ENCODE measurements at places on chromosomes 12 and 14. TPM values are rescaled to one million over a fixed set of nuclear protein-coding genes. Genes with fewer than 3 reads are reported as not detected.

DNA sequence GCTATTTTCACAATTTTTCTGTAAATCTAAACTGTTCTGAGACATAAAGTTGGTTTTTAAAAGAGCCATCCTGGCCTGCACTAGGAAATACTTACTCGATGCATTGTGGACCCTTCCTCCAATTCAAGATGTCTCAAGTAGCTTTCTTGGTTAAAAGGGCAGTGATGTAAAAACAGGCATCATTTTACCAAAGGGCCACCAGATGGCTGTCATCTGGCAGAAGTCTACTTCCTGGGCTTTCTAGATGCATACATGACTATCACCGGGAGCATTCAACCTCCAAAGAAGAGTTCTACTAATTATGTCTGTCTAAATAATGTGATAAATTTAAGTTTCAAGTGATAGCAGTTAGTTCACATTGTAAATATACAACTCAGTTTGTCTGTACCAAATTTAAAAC lies 96.8 kb upstream of the FRMD6 start:
- no peak for DNase-seq

Gene TAS2R9
- polyA plus RNA-seq, result not detected

Gene GPX2
- 0.30 TPM for polyA plus RNA-seq

Gene PPP4R4
- polyA plus RNA-seq, result not detected

Gene AVPR1A
- not detected for polyA plus RNA-seq

DNA sequence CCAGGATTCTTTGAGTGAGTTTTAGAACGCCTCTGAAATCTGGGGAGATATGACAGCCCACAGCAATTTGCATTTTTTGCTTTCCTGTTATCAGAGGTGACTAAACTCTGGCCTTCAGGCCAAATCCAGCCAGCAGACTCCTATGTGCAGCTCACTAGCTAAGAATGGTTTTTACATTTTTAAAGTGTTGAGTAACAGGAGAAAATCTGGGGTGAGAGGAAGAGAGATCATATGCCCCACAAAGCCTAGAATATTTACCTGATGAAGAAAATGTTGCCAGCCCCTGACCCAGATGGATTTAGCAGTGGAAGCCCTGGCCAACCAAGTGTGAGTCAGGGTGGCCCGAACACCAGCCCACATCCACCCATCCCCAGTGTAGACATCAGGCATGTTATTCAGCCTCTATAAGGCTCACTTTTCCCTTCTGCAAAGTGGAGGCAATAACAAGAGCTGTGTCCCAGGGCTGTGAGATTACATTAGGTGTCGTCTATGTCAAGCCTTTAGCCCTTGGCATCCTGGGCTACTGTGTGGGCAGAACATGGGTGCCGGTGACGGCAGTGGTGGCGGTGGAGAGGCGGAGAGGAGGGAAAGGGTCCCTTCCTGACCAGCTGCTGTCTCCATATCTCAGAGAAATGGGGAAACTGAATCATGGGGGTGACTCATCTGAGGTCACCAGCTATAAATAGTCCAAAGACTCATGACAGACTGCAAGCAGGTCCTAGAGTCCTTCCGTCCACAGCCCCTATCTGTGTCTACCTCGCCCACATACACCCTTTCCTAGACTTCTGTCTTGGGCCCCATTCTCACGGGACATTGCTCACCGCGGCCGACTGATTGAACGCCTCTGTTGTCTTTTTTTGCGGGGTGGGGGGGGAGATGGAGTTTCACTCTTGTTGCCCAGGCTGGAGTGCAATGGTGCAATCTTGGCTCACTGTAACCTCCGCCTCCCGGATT lies 32.6 kb upstream of the CD9 start:
- no peak for DNase-seq

GRCh38 chr12:62363506-62363905 lies 103.1 kb upstream of the MON2 start:
- DNase-seq, result no peak

DNA sequence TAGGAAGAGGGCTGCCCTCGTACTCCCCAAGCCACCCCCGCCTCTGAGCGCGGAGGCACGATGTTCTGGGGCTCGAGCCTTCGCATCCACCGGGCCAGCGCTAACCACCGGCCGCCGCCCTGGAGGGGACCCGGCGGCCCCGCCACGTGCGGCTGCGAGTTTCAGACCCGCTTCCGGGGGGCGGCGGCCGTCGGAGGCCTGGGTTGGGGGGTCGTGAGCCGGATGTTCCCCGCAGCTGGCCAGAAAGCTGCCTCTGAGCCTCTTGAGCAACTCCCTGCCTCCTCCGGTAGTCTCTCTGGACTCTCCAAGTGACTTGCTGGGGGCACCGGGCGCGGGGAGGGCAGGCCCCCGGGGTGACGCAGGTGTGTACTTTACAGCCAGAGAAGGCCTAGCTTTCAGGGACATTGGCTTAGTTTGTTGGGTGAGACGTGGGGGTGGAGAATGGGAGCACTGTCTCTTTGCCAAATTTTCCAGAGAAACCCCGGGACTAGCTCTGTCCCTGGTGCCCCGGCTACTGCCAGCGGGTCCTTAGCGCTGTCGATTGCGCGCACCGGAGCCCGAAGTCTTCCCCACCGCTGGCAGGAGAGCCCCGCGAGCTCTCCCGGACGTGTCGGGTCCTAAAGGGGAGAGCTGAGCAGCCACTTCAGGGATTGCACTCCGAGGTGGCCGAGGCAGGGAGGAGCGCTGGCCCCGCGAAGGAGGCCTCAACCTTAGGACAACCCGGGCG lies 15.6 kb downstream of the OTX2 start:
- DNase-seq, result no peak

Gene CLEC1A
- polyA plus RNA-seq, result 3.3 TPM

DNA sequence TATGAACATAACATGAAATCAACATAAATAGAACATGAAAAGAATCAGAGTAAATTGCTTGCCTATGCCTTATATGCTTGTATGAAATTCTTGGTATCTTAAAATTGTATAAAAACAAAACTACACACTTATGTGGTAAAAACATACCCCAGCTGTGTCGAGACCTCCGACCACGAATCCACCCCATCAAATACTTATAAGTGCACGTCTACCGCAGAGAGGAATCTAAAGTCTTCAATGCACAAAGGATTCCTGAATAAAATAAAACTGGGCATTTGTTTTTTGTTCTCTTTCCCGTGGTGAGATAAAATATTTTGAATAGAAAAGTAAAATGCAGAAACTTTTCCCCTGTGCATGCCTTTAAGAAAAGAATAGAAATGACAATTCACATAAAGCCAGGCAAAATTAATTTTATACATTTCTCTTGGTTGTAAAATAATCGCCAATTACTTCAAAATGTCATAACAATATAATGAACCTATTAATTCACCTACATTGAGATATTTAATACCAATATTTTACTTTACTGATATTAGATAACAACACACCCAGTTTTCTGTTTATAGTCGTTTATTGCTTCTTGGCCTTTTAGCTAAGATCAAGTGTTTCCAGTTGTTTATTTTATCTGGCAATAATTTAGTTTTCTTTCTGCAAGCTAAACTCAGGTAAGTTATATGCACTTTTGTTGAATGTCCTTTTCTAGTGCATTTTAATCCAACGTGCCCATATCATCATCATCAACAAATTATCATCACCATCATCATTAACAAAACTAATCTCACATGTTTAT lies 1.0 kb downstream of the KLRK1 start:
- no peak for DNase-seq

DNA sequence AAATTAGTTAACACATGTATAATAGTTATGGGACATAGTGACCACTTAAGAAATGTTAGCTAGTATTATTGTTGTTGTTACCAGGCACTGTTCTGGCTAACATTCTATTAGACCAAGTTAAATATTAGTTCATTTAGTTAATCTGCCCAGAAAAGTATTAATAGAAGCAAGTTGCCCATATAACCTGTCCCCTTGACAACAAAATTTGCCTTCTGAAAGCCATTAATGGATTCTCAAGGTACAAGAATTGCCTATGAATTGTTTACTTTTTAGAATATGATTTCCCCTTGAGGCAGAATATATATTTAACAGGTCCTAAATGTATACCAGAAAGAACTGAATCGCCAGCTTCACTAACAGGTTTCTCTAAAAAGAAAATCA lies 167.3 kb upstream of the TMCC3 start:
- no peak for DNase-seq

Gene WIF1
- polyA plus RNA-seq, result 0.96 TPM

Gene GDF11
- 47.6 TPM for polyA plus RNA-seq

Gene JKAMP
- 59.5 TPM for polyA plus RNA-seq

- DNase-seq, result no peak
These were observed 68.7 kb downstream of the EID3 start for GRCh38 chr12:104372061-104372720.

- no peak for DNase-seq
These were observed 1785.7 kb upstream of the FLRT2 start for GRCh38 chr14:83744224-83744623.

Gene MMP17
- 4.6 TPM for polyA plus RNA-seq

GRCh38 chr14:69039288-69039628 lies 60.2 kb upstream of the ACTN1 start:
- no peak for DNase-seq

GRCh38 chr12:2845280-2845679 lies 10.4 kb upstream of the NRIP2 start:
- no peak for DNase-seq

DNA sequence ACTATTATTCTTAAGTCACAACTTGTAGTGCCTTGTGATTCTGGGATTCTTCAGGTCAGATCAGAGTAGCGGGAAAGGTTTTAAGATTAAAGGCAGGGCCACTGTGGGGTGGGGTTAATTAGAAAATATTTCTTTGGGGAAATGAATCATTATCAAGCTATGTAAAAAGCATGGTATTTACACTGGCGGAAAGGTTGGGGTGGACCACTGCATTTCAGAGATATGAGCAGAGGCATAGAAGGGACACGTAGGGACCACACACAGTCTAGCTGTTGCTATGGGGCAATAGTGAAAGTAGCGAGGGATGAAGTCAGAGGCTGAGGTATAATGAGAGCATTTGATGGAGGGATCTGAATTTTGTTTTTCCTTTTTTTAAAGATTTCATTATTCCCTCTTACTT lies 31.7 kb upstream of the KCNH3 start:
- DNase-seq, result no peak

DNA sequence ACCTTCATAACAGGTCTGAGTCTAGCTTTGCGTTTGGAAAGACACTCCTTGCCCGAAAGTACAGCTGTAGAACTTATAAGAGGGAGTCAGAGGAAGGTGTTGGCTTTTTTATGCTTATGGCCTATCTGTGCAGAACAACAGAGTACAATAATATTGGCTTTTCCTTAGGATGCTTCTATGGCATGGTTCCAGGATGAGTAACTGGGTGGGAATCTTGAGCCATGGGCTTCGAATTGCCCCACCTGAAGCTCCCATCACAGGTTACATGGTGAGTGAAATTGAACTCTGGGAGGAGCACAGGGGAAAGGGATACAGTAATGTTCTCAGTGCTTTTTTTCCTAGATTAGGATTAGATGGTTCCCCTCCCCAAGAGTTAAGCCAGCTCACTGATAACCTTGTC lies 13.0 kb downstream of the PARP2 start:
- DNase-seq, result no peak

Gene CBLN3
- polyA plus RNA-seq, result 1.6 TPM

DNA sequence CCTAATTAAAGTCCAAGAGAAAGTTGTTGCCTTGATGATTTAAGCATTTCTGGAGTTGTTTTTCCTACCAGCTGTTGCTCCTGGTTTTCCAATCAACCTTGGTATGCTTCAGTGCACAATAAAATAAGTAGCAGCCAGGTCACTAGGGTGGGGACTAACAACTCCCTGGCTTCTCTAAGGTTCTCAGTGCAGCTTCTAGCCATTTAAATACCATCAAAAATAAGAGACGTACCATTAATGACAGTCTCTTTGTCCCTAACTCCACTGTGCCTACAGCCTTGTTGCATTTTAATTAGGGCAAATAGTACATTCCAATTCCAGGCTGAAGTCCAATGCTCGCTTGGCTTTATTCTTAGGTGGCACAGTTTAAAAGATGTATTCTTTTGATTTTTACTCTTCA lies 11.8 kb downstream of the STON2 start:
- no peak for DNase-seq

Measured in muscle of arm (tissue), 14 donors.